Fibroblast of skin of left biceps (primary cell): ENCODE measurements at places on chromosomes 3 and 15.
A peak's percentile ranks its signal among the peaks of the same experiment; 100 is the strongest.

DNA sequence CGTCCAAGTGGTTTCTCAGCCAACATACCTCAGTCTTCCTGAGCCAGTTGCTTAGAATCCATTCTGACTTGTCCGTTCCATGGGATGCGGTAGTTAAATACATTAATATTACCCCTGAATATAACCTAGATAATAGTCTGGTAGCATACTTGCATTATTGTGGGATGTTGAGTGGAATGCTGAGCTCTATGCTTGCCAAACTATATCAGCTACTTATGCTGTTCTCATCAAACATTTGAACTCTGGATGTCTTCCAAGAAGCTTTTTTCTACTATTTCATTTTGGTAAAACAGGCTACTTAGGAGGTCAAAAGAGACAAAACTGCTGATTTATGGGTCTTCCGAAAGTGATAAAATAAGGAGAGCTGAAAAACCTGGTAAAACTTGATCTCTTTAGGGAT lies 429.5 kb downstream of the NAALADL2 start:
- no peak for DNase-seq

GRCh38 chr3:126784254-126784653 lies 80.2 kb downstream of the CHCHD6 start:
- no peak for DNase-seq

GRCh38 chr15:101250873-101251829 lies 697 bp downstream of the CHSY1 start:
- DNase-seq, result no peak

DNA sequence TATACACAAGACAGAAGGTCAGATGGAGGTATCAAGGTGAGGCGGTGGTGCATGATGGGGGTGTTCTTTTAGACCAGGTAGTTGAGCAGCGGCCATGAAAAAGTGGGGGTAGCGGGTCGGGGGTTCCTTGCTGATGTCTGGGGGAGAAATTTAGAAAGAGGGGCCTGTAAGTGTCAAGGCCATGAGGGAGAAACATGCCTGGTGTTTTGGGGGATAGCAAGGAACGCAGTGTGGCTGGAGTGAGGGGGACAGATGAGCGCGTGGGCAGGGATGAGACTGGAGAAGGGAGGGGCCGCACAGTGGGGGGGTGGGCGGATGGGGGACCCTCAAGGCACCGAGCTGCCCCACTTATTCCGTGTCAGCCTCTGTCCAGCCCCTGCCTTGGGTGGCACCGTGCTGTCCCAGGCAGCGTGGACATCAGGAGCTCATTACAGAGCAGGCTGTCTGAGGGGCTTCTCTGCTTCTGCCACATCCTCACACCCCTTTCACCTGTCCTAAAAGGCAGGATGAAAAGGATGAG lies 143.3 kb downstream of the SMAD6 start:
- no peak for DNase-seq

DNA sequence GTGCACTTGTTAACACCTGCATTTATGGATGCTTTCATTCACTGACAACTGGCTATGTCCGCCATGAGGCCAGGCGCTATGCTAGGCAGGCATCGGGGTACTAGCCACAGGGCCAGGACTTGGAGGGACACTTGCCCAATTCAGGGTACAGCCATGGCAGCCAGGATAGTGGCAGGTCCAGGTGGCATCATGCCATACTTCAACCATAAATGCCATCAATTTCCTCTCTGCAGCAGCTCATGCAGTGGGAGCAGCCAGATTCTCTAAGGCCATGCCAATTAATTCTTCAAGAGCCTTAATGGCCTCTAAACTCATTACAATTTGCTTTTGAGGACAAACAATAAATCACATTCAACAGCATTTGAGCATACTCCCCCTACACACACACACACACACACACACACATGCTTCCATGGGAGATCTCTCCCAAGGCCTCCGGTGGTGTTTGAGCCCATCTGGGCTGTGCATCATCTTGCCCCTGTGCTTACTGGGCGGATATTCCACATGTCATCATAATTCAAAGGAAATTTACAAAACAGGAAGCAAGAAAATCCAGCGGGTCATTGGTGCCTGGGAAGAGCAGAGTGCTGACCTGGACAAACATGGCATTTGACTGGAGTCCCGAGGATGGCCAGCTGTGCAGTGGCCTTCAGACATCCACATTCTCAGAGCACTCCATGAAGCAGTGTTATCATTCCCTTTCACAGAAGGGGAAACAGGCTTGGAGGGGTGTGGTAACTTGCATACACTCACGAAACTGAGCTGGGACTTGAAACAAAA lies 109.1 kb downstream of the IQSEC1 start:
- DNase-seq, result no peak

- DNase-seq, result peak; percentile 52
Measured at GRCh38 chr3:89002191-89002590, 105.2 kb upstream of the EPHA3 start.

DNA sequence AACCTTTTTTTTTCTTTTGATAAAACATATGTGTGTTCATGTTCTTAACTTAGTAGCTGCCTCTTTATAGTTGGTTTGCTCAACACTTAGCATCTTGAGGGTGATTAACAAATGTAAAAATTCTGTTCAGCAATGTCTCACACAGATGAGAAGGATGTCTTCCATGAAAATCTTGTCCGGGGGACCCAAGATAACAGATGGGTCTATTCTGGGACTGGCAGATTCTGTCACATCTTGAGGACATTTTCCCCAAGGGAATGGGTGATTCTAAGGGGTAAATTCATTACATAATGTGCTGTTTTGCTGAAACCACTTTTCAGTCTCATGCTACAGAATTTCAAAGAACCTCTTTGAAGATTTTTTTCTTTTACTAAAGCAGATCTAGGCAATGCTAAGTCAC lies 342.2 kb downstream of the IGSF11 start:
- no peak for DNase-seq

DNA sequence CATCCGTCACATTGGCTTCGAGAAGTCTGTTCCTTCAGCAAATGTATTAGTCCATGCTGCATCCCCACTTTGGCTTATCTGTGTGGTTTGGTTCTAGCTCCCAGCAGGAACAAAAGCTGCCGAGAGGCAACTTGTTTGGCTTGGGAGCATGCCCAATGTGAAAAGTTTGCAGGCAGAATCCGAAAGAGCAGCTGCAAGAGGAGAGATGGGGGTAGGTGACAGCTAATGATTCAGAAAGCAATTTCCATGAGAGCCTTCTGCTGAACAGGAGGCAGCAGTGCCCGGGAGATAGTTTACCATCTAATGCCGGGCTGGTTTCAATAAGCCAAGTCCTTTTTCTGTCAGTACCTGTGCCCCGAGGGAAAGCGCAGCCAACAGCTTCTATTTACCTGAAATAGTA lies 60.2 kb downstream of the GRM7 start:
- DNase-seq, result no peak

GRCh38 chr3:113285741-113286140 lies 74.4 kb downstream of the BOC start:
- no peak for DNase-seq

DNA sequence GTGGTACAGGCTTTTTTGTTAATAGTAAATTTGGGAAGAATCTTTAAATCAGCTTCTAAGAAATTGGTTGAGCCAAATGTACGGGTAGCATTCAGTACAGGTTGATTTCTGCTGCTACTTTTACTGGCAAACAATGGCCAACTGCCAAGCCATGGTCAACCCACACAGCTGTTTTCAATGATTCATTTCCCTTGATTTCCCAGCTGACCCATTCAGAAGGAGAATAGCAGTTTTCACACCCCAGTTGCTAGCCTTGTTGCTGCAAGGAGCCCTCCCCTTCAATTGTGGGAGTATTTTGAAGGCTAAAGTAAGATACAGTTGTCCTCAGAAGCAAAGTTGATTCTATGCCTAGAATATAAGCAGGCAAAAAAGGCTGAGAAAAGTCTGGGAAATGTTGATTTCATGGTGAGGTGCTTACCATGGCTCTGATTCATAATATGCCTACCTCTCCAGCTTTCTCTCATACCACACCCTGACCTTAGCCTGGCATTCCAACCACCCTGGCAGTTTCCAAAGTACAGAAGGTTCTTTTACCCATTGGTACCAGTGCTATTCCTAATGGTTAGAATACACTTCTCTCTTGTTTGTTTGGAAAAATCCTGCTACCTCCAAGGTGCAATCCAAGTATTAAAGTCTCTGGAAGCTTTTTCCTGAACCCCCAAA lies 320.3 kb upstream of the TGFBR2 start:
- DNase-seq, result peak; percentile 89
